T47D (cell line): ENCODE measurements at places on chromosomes 5 and 9.

GRCh38 chr5:131305906-131306305, 42.1 kb downstream of the CDC42SE2 start:
- DNase-seq = no peak

DNA sequence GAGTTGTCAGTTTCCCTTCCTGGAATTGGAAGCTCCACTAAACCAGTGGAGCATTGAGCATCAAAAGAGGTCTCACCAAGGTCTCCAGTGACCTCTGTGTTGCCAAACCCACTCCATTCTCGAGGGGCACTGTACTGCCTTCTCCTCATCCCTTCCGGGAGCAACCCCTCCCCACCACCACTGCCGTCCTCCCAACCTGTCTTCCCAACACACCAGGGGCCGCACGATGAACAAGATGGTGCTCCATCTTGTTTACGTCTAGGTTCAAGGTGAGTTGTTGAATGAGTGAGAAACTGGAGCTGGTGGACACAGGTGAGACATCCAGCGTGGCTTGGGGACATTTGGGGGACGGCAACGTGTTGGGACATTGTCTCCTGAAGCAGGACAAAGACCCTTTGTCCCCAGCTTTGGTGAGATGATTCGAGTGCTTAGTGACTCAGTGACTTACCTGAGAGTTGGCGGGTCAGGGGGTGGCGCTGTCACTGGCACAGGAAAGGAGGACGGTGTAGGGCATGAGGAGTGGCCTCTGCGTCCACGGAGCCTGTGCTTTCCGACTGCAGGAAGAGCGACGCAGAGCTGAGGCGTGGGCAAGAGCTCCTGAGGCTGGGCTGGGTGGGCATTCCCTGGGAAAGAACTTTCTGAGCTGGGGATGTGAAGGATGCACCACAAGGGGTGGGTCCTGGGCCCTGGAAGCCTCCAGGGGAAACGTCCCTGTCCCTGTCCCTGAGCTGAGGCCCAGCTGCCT, 44.8 kb upstream of the RNU6ATAC start:
- no peak for DNase-seq

GRCh38 chr9:83986765-83987401, 6.3 kb downstream of the RMI1 start:
- DNase-seq = no peak

- no peak for DNase-seq
Observed at GRCh38 chr5:86999951-87000350, 267.7 kb upstream of the RASA1 start.

- DNase-seq = no peak
Observed at GRCh38 chr9:128528445-128529160, 23.8 kb upstream of the SPTAN1 start.

DNA sequence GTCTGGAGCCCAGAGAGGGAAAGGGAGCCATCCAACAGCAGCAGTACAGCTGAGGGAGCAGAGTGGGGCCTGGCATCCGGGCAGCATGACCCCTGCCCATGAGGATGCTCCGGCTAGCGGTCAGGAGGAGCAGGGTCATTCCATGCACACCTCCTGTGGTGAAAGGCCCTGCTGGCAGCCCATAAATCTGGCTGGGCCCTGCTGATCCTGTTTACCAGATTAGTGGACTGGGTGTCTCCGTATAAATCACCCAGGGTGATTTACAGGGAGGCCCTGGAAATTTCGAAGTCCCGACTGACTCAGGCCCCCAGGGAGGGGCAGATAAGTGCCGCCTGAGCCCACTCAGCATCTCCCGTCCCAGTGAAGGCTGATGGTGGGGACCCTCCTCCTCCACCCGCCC, 117.6 kb upstream of the HAND1 start:
- no peak for DNase-seq

DNA sequence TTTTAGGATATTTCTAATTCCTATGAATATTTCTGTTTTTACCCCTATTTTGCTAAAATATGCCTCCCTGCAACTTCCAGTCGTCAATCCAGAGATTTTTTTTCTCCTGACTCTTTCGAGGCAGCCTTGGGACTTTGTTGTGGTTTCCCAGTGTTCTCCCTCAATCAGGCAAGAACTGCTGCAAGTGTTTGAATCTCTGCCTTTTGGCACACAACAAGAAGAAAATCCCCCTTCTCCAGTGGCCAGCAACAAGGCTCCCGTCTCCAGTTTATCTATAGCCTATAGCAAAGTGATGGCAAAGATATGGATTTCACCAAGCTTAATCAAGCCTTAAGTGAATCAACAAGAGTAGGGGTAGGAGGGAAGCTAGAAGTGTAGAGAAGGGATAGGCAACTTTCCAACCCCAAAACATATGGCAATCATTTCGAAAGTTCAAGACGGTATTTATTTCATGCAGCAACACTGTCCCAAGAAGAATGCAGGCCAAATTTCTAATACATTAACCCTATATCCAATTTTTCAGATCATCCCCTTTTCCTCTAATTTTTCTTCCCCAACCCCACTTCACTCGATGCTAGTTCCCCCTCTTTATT, 37.7 kb upstream of the PAPPA start:
- no peak for DNase-seq

- no peak for DNase-seq
Observed at GRCh38 chr5:135327429-135328127, 71.5 kb downstream of the MACROH2A1 start.

DNA sequence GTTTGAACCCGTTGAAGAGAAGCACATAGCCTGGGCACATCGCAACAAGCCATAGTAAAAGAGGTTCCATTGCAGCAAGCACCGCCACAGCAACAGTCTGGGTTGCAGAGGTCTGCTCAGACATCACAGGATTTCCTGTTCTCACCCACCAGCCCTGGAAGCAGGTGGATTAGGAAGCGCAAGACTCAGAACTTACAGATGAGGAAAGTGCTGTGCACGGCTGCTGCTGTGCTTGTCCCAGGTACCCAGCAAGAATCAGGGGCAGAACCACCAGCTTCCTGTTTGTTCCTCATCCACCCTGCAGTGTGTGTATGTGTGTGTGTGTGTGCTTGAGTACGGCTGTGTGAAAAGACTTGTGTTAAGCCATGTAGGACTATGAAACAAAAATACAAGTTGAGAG, 124.7 kb upstream of the IRX2 start:
- no peak for DNase-seq

- DNase-seq = no peak
Observed at GRCh38 chr9:77953590-77953989, 78.0 kb downstream of the GNAQ start.

DNA sequence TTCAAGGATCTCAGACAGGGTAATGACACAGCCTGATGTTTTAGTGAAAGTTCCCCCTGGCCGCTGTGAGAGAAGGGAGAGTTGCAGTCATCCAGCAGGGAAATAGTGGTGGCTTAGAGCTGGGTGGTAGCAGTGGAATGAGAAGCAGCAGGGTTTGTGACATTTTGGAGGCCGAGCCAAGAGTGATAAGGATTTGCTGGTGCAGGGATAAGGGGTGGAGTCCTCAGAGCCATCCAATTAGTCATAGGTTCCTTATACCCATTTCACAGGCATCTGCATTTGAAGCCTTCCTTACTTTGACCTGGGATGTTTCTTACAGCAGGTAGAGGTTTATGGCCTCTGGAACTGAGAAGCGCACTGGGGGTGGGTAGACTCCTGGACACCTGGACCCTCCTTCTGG, 12.8 kb downstream of the JADE2 start:
- DNase-seq = no peak

DNA sequence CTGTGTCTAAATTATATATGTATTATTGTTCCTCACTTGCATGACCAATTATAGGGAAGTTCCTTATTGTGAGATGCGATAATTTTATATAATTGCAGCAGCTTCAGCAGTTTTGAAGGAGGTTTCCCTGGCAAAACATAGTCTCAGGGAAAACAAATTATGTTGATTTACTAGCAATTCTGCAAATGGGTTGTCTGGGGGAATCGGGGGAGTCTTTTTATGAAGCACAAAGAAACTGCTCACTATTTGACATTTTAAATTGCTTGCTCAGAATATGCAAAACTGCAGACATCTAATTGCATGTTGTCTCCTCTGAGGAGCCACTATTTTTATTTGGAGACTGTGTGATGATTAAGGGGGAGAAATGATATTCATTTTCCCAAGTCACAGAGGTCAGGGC, 361.6 kb downstream of the YTHDC2 start:
- no peak for DNase-seq

GRCh38 chr5:36876965-36877666, 547 bp downstream of the NIPBL start:
- peak; percentile 70 for DNase-seq

DNA sequence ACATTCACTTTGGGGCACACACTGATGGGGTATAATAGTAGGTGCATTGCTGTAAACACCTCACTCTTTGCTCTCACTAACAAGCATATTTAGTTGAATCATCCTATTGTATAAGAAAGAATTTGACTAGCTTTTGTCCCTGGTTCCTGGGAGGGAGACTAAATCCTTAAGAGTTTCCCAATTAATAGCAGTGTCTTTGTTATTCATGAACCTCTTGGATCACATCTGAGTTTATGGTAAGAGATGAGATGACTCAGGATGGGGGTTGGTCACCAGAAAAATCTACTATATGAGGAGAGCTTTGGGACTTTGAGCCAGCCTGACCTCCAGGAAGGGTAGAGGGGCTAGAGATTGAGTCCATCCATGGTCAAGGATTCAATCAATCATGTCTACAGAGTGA, 56.8 kb downstream of the PUM3 start:
- DNase-seq = no peak

- no peak for DNase-seq
Observed at GRCh38 chr9:129324808-129325502, 146.9 kb upstream of the IER5L start.

DNA sequence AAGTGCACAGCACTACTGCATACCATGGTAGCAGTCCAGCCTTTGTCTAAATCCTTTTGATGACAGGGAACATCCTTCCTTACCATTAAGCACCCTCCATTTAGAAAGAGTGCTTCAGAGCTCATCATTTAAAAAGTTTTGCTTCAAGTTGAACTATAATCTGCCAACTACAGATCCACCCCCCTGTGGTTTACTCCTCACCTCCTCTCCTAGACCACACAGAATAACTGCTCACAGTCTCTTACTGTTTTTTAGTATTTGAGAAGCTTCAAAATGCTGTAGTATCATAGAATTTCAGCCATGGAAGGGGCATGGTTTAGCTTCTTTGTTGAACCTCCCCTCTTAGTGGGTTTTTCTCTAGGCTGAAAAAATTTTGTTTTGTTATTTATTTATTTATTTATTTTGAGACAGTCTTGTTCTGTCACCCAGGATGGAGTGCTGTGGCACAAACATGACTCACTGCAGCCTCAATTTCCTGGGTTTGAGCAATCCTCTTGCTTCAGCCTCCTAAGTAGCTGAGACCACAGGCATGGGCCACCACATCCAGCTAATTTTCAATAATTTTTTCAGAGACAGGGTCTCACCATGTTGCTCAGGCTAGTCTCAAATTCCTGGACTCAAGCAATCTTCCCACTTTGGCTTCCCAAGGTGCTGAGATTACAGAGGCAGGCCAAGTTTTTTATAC, 384.3 kb upstream of the RFX3 start:
- DNase-seq = no peak

DNA sequence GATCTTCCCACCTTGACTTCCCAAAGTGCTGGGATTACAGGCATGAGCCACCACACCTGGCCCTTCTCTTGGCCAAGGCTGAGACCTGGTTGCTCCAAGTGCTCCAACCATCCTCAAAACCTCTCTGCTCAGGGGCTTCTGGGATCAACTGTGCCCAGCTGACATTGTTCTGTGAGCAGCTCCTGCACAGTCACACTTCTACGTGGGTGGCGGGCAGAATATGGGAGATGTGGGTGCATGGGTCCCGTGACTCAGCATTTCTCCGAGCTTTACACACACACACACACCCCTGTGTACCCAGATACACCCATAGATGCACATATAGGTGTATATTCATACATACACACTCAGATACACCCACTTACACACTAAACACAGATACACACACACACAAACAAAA, 10.5 kb upstream of the MYORG start:
- DNase-seq = no peak

- DNase-seq = no peak
Observed at GRCh38 chr5:37776826-37777225, 63.0 kb downstream of the GDNF start.

DNA sequence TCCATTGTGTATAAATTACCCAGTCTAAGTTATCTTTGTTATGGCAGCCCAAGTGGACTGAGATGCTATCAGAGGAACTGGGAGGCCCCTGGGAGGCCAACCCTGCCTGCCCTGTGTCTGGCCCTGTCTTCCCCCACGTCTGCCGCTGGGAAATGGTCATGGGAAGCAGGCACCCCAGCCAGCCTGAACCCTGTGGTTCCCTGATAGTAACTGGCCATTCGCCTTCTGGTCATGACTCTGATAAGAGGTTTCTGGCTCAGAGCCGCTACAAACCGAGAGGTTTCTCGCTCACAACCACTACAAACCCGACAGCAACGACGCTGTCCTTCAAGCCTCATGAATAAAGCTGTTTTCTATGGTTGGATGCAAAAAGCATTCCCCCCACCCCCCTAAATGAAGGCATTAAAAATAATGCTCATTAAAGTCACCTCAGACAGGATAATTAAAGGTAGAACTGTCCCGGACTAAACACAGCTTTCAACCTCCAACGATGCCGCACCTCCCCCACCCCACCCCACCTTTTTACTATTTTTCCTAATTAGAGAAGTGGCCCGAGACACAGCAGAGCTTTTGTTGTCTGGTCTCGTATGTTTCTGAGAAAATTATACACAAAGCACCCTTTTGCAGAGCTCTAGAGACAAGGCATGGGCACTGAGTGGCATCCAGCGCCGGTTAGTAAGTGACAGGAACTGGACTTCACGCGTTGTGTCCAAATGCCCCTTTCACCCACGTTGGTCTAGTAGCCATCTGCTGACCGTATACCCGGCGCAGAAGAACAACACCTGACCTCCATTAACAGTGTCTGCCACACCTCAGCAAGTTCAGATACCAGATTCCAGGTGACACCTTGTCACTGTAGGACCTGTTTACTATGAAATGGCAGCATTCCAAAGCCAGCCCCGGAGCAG, 140.8 kb downstream of the COL23A1 start:
- no peak for DNase-seq

DNA sequence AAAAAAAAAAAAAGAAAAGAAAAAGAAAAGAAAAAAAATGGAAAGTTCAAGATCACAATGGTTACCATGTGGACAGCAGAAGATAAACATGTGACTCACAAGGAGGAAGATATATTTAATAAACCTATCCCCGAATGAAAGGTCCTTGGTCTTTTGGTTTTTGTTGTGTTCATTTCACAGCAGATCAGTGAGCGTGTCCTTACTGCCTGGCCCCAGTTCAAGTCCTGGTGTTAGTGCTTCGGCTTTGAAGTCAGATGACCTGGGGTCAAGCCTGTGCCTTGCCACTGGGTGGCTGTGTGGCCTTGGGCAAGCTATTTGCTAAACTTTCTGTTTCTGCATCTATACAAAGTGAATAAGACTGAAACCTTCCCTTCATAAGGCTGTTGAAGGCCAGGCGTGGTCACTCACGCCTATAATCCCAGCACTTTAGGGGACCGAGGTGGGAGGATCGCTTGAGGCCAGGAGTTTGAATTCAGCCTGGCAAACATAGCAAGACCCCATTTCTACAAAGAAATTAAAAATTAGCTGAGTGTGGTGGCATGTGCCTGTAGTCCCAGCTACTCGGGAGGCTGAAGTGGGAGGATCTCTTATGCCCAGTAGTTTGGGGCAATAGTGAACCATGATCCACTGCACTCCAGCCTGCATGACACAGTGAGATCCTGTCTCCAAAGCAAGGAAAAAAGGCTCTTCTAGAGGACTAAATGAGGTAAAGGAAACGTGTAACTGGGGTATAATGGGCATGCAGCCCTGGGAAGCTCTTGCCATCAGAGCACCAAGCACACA, 94.5 kb upstream of the SPATA31D4 start:
- DNase-seq = no peak
